Kidney epithelial cell (primary cell): ENCODE measurements at places on chromosomes 11 and 22. TPM values are rescaled to one million over a fixed set of nuclear protein-coding genes. Genes with fewer than 3 reads are reported as not detected.

Gene HTR3B
- total RNA-seq: not detected in 2 replicates

- no peak for DNase-seq
These were observed 15.8 kb downstream of the PHLDB1 start for GRCh38 chr11:118623269-118623655.

GRCh38 chr11:112581747-112582146 lies 321.1 kb upstream of the PLET1 start:
- no peak for DNase-seq

GRCh38 chr11:19428206-19429002 lies 187.7 kb upstream of the E2F8 start:
- no peak for DNase-seq

- DNase-seq: no peak
These were observed 23.9 kb upstream of the TSPAN18 start for GRCh38 chr11:44702889-44703288.

GRCh38 chr11:36035999-36036398 lies 92.1 kb downstream of the LDLRAD3 start:
- no peak for DNase-seq

GRCh38 chr11:87219266-87219665 lies 181.5 kb downstream of the TMEM135 start:
- no peak for DNase-seq

DNA sequence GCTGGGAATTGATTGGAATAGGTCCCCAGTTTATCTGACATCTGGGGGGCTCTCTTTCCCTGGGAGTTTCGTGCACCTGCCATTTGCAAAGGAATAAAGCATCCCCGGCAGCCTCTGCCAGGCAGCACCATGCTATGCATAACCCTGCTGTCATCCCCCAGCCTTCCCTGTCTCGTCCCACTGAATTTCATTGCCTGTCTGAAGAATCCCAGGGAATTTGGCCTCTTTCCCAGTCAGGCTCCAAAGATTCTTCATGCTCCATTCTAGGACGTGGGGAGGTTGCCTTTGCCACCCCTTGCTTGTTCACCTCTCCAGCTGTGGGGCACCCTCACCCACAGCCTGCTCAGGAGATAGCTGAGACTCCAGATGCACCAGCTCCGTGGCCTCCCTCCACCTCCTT lies 195.1 kb upstream of the TBCEL start:
- no peak for DNase-seq

Gene MAP6
- 3.3 and 5.7 TPM in 2 replicates for total RNA-seq

DNA sequence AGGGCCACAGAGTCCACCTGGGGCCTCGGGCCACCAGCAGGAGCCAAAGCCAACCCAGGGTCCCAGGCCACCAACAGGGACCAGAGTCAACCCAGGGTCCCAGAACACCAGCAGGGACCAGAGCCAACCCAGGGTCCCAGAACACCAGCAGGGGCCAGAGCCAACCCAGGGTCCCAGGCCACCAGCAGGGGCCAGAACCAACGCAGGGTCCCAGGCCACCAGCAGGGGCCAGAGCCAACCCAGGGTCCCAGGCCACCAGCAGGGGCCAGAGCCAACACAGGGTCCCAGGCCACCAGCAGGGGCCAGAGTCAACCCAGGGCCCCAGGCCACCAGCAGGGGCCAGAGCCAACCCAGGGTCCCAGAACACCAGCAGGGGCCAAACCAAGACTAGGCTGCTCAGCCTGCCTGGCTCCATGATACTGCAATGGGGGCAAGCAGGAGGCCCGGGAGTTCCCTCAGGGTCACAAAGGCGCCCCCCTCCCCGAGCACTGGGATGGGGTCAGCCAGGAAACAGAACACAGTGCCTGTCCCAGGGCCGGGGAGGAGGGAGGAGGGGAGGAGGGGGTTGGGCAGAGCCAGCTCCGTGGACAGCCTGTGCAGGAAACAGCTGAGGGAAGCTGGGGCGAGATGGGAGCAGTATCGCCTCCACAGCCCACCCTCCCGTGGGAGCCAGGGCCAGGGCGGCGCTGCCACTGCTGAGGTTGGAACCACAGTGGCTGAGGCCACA lies 62.0 kb upstream of the PRR5 start:
- DNase-seq: no peak

DNA sequence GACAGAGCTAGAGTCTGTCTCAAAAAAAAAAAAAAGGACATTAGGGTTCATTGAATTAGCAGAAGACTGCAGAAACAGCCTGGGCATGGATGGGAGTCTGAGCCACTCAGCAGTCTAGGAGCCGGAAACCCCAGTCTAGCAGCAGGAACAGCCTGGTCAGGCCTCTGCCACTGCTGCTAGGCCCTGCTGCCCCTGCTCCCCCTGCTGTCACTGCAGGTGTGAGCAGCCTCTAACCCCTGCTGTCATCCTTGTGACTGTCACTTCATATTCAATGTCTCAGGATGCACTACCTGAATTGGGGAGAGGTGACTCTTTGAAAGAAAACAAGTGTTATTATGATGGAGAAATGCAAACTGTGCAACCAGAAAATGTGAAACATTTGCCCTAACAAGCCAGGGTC lies 7.0 kb upstream of the DDX17 start:
- DNase-seq: no peak

Gene SCGB1D2
- total RNA-seq: not detected in 2 replicates

- DNase-seq: no peak
These were observed 7.2 kb upstream of the CBX6 start for GRCh38 chr22:38879108-38879729.

DNA sequence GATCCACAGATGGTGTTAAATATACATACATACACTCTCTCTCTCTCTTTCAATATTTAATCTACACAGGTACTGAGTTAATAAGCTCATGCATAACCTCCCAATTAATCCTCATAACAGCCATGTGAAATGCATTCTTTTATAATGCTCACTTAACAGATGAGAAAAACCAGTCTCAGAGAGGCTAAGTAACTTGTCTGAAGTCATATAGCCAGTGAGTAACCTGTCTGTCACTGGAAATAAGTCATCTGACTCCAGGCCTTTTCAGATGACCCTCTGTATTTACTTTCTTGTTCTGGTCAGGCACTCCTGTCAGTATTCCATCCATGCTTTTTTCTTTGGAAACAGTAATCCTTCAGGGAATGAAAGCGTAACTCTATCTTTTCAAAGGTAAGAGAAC lies 594.0 kb upstream of the TENM4 start:
- DNase-seq: peak; percentile 10

Gene OR52I1
- total RNA-seq: not detected in 2 replicates

DNA sequence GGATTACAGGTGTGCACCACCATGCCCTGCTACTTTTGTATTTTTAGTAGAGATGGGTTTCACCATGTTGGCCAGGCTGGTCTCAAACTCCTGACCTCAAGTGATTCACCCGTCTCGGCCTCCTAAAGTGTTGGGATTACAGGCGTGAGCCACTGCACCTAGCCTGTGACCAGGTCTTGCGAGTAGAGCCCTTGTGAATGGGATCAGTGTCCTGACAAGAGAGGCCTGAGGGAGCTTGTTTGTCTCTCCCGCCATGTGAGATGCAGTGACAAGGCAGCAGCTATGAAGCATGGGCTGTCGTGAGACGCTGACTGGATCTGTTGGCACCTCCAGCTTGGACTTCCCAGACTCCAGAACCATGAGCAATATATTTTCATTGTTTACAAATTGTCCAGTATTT lies 69.3 kb downstream of the LRRC32 start:
- no peak for DNase-seq

- no peak for DNase-seq
These were observed 54.8 kb downstream of the UVRAG start for GRCh38 chr11:75869661-75870455.

DNA sequence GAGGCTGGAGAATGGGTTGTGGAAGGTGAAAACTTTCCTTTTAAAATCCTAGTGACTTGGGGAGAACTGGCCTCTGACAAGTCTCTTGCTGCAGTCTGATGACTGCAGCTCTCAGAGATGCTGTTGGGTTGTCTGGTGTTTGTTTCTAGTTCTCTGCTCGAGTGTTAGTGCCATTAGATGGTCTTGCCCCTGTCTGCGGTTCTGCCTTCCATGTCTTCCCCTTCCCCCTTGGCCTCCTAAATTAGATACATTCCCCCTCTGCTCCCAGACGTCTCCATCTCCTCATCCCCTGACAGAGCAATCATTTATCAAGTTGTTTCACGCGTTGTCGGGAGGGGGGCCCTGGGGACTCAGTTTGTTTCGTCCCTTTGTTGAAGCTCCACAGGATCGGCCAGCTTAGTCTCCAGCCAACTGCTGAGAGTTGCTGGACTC lies 67.7 kb downstream of the CECR2 start:
- DNase-seq: no peak
